Upper lobe of left lung (tissue), 6 donors: ENCODE measurements at places on chromosomes 5 and 9. TPM values are rescaled to one million over a fixed set of nuclear protein-coding genes. Genes with fewer than 3 reads are reported as not detected.

The LRRC70 gene
- 4.8 TPM for total RNA-seq

The GRM6 gene
- total RNA-seq: not detected

The C5orf52 gene
- total RNA-seq: not detected

The CYSRT1 gene
- 0.97 TPM for total RNA-seq

DNA sequence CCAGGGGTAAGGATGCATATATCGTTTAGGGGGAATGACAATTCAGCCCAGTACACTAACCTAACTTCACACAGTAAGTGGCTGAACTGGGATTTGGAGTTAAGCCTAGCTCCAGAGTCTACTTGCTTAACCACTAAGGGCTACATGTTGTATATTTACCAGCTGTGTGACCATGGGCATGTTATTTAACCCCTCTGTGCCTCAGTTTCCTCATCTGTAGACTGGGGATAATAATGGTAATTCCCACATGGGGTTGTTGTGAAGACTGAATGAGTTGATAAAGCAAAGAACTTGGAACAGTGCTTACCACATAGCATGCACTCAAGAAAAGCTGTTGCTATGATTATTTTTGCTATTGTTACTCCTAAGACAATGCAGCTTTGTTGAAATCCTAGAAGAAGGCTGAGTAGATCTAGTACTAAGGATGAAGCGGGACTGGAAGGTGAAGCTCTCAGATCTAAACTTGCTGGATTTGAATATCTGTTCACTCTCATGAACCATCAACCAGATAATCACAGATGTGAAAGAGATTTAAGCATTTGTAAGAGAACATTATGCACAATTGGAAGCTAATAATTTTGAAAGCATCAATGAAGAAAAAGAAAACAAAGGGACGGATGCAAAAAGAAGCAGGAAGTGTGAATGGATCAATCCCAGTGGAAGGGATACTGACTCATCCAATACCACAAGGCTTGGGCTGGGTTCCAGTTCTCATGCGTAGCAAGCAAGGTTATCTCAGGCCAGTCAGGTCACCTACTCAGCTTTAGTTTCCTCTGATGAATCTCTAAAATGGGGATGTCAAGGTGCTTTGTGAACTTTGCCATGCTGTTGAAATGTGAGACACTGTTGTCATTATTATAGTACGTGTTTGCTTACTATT is 78.5 kb upstream of the TBC1D2 start:
- no peaks in the 10 kb centered on the region for H3K4me1 ChIP-seq
- DNase-seq: no peak
- H3K27ac ChIP-seq: no peak overlapping the region
- H3K36me3 ChIP-seq: no peaks in the 10 kb centered on the region

DNA sequence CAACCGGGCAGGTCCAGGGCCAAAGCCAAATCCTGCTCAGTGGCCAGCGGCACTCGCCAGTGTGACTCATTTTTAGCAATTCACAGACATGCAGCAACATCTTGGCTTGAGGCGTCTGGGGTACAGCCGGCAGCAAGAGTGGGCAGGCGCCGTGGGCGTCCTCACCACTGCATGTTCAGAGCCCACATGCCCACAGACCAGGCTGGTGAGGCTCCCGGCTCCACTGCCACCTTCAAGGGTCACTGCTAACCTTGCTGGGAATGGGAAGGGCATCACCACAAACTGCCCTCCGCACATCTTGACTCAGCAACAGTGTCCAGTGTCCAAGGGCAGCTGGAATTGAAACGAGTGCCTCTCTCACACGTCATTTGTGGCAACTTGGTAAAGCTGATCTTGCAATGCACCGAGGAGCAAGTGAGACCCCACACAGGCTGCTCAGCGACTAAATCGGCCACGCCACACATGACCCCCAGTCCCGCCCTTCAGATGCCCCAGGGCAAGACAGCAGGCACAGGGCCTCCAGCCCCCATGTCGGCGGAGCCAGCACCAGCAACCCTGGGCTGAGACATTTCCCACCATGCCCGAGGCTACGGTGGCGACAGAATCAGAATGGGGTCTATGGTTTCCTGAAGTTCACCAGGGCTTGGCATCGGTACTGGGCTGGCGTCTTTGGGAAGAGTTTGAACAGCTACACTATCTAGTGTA is 140.3 kb downstream of the ROR2 start:
- H3K4me1 ChIP-seq: no peaks in the 10 kb centered on the region
- H3K27ac ChIP-seq: no peak overlapping the region
- H3K4me3 ChIP-seq: no peak overlapping the region
- DNase-seq: no peak
- H3K27me3 ChIP-seq: no peaks in the 10 kb centered on the region

DNA sequence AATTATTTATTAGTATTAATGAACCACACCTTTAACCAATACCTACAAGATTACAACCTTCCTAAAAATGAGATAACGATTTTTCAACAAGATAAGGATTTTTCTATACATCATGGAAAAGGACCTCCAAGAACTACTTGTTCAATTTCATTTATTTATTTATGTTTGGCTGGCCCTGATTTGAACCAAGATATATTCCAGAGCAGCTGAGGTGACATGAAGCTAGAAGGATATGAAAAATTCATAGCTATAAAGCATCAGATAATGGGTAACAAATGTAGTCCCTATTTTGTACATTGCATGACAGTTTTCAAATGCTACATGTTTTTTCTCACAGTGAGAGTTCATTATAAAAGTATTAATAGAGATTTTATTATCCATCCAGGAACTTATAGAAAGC is 798.5 kb upstream of the ARRDC3 start:
- H3K27ac ChIP-seq: no peak overlapping the region
- no peaks in the 10 kb centered on the region for H3K27me3 ChIP-seq
- DNase-seq: no peak

DNA sequence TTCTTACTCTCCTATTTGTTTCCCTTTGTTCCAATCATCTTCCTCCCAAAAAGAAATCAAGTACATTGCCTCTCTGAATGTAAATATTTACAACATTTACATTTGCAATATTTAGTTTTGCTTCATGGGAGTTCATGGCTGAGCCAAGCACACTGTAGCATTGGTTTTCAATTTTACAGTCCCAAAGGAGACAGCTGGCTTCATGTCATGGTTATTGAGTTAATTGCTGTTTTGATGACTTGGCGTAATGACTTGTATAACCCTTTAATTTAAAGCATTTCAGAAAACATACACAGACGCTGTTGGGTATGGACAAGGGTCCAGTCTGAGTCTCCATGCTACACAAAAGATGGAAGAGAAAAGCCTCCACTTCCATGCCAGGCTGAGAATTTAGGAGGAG is 25.6 kb upstream of the VLDLR start:
- no peak overlapping the region for H3K4me3 ChIP-seq
- no peak for DNase-seq
- H3K36me3 ChIP-seq: no peaks in the 10 kb centered on the region
- H3K4me1 ChIP-seq: no peaks in the 10 kb centered on the region

DNA sequence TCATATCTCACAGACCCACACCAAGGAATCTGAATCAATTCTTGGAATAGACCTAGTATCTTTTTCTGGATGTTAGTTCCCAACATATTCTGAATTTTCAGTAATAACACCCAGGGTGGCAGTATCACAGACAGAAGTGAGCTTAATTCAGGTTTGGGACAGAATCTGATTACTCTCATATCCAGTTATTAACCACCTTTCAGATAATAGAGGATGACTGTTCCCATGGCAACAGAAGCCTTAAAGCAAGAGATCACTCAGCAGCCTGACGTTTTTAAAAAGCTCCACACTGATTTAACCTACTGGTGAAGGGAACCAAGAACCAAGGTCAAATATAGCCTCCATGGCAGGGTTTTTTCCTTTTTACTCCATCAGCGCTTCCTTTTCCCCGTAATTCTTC is 68.4 kb downstream of the ACTBL2 start:
- H3K27me3 ChIP-seq: no peaks in the 10 kb centered on the region
- no peaks in the 10 kb centered on the region for H3K36me3 ChIP-seq
- no peaks in the 10 kb centered on the region for H3K4me1 ChIP-seq
- no peak overlapping the region for H3K27ac ChIP-seq

DNA sequence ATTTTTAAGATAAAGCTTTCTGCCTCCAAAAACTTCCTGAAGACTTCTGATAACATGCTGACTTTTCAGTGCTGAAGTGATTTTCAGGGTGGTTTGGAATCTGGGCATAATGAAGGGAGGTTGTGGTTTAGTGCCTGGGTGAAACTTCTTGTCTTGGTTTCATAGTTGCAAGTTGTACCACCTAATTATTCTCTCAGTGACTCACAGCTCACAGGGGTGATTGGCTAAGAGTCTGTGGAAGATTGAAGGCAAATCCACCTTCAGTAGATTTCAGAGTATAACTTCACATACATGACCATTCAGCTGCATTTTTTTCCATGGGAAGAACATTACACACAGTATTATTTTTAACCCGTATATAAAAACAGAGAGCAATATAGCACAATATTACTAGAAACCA is 199.9 kb downstream of the PTTG1 start:
- no peaks in the 10 kb centered on the region for H3K27me3 ChIP-seq
- H3K4me3 ChIP-seq: no peak overlapping the region
- no peak for DNase-seq
- no peaks in the 10 kb centered on the region for H3K36me3 ChIP-seq

DNA sequence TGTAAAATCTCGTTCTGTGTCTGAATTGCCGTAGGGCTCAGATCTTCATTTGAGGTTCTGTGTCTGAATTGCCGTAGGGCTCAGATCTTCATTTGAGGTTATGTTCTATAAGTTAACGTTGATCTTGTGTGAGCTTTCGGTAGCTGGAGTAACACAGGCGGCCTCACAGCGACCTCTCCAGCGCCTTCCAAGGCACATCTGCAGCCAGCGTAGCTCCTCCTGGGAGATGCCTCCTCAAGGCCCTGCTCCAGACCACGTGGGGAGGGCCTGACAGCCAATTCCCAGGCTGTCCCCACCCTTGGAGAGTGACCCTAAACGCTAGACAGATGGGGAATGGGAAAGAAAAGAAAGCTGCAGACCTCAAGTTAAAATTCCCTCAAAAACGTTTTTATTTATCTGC is 8.7 kb upstream of the AHRR start:
- no peak overlapping the region for H3K27ac ChIP-seq
- no peaks in the 10 kb centered on the region for H3K27me3 ChIP-seq
- peaks cover 6% of the 10 kb centered on the region for H3K4me1 ChIP-seq
- DNase-seq: no peak
- H3K4me3 ChIP-seq: no peak overlapping the region
- peaks cover 48% of the 10 kb centered on the region for H3K36me3 ChIP-seq

- peaks cover 31% of the 10 kb centered on the region for H3K36me3 ChIP-seq
- no peaks in the 10 kb centered on the region for H3K27me3 ChIP-seq
- no peak for DNase-seq
- H3K4me3 ChIP-seq: no peak overlapping the region
- H3K4me1 ChIP-seq: no peaks in the 10 kb centered on the region
These were observed 15.9 kb downstream of the SEC24A start for GRCh38 chr5:134664448-134664847.

DNA sequence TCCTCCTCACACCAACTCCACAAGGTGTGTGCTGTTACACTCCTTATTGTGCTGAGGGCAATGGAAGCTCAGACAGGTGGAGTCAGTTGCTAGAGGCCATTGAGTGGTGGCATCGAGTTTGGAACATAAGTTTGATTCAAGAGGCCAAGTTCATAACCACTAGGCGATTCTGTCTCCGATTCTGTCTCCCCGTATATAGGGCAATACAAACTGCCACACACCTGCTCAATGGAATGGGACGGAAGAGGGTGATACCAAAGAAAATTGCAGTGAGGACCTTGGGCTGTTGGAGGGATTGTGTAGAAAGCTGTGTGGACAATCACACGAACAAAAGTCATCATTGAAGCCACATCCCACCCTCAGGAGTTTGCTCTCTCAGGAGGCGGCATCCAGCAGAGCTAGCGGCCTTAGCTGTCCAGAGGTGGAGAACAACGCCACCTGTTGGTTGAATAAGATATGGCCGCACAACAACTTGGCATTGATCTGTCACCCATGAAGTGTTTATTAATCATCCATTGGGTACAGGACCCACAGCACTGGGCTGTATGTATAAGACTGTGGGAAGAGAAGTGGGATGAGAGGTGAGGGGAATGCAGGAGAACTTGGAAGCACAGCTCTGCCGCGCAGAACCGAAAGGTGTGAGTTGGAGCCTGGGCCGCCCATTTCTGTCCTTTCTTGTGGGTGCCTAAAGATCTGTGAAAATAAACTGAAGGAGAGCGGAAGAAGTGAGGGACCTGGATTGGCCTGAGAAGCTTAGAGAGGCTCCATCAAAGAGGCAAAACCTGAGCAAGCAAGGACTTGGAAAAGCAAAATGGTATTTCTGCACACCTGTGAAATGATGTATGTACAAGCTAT is 16.1 kb upstream of the NEUROG1 start:
- no peaks in the 10 kb centered on the region for H3K27me3 ChIP-seq
- H3K36me3 ChIP-seq: no peaks in the 10 kb centered on the region
- no peak overlapping the region for H3K4me3 ChIP-seq
- H3K27ac ChIP-seq: no peak overlapping the region
- no peak for DNase-seq

DNA sequence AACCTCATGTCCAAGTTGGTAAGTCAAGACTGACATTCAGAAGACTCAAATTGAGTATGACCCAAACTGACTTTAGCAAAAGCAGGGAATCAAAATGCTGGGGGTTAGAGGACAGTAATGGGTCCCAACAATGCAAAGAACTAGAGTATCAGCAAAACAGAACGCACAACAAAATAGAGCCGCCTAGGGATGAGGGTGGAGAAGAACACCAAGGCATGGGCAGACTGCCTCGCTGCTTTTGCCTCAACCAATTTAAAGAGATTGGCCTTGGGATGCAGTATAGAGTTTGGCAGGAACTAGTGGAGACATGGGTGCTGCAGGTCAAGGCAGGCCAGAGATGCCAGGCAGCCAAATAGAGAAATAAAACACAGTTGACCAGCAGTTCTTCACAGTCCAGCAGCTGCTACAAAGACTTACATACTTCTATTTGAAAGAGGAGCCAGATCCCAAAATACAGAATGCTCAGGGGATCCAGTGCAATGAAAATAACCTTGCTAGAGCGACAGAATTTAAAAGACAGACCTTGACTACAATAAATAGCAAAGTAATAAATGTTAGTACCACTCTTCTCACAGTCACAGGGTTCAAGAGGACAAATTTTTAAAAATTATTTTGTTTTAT is 83.9 kb upstream of the NIPBL start:
- H3K27me3 ChIP-seq: no peaks in the 10 kb centered on the region
- no peak overlapping the region for H3K27ac ChIP-seq
- DNase-seq: no peak
- no peaks in the 10 kb centered on the region for H3K36me3 ChIP-seq

DNA sequence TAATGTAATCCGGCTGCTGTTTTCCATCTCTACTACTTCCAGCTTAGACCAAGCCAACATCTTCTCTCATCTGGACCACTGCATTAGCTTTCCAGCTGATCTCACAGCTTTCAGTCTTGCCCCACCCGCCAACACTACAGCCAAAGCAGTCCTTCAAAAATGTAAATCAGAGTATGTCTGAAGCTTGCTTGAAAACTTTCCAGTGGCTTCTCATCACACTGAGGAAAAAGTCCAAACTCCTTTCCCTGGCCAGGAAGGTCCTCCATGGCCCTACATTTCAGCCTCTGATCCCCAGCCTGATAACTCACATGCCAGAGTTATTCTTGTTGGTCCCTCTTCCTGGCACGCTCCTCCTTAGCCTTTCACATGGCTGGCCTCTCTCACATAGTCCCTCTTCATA is 38.5 kb downstream of the TTC1 start:
- H3K4me1 ChIP-seq: no peaks in the 10 kb centered on the region
- H3K4me3 ChIP-seq: no peak overlapping the region
- no peaks in the 10 kb centered on the region for H3K27me3 ChIP-seq
- H3K27ac ChIP-seq: no peak overlapping the region
